HT1080 (cell line): ENCODE measurements at places on chromosomes 16 and 17. TPM values are rescaled to one million over a fixed set of nuclear protein-coding genes. Genes with fewer than 3 reads are reported as not detected.

GRCh38 chr17:72614871-72615626, 477.4 kb downstream of the SLC39A11 start:
- no peak for DNase-seq

The P2RX1 gene
- total RNA-seq: not detected in 2 replicates

DNA sequence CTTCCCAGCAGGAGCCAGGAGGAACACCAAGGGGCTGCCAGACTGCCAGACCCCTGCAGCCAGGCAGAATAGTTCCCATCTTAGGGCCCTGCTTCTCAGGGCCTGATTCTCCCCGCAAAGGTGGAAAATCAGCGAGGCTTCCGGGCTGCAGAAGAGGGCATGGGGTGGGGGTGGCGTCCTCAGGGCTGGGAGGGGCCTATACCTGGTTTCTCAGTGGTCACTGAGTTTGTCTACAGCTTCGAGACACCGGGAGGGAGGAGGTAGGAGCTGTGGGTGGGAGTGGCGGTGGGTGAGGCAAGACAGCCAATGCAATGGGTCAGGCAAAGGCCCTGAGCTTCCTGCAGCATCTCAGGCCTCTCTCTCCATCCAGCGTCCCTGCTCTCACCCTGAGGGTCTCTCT, 14.3 kb downstream of the LRRC75A start:
- no peak for DNase-seq

The SYT17 gene
- 1.0 and 1.4 TPM in 2 replicates for total RNA-seq
